ENCODE measurements at places on chromosomes 2 and 18.

DNA sequence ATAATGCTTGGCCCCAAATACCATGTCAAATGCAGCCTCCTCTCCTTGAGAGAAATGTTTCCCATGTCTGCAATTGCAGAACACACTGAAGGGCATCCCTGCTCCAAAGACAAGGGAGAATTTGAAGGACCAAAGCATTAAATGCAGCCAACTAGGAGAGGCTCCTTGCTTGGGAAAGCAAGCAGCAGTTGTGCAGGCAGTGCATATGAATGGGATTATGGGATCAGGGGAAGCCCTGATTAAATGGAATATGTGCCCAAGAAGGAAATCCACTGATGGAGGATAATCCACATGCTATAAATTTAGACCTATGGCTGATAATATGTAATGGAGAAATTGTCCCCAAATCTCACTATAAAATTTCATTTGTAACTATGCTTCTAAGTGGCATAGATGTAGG is 116.1 kb downstream of the NCKAP5 start:
- no peak for DNase-seq

DNA sequence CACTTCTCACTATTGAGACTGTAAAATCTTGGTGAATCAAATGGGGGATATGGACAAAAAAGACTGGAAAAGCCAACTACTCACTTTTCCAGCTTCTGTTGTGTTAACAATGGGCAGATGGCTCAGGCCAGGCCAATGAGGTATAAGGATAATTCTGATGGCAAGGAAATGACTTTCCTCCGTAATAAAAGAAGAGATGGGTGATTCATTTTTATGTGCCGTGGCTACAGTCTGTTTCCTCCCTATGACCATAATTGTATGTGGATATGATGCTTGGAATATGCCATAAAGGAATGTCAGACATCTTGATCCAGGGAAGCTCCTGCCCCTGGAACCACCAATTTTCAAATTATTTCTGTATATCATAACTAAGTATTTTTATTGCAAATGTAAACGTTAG is 406.8 kb downstream of the CCDC85A start:
- DNase-seq: no peak

- no peak for DNase-seq
These were observed 4.0 kb upstream of the FAM124B start for GRCh38 chr2:224405841-224406370.

DNA sequence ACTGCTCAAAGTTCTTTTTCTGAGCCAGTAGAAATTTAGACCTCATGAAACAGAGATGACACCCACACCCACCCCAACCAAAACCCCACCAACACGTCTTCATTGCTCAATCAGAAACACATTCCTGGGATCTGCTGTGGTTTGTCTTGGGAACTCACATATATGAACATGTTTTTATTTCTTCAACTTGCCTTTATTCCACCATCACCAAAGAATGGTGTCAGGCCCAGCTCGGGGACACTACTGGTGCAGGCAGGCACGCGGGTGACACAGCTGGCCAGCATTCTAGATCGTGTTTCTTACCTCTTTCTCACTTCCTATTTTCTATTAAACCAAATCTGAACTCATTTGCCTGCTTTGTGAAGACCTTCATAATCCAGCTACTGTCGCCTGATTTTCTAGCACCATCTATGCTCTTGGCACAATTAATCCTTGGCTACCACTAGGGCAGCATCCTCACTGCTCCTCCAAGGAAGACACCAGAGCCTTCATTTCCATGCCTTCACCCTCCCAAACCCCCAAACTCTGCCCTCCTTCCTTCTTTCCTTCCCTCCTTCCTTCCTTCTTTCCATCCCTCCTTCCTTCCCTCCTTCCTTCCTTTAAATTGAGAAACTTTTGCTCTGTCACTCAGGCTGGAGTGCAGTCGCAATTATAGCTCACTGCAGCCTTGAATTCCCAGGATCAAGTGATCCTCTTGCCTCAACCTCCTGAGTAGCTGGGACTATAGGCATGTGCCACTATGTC is 157.1 kb downstream of the BCL2 start:
- no peak for DNase-seq

DNA sequence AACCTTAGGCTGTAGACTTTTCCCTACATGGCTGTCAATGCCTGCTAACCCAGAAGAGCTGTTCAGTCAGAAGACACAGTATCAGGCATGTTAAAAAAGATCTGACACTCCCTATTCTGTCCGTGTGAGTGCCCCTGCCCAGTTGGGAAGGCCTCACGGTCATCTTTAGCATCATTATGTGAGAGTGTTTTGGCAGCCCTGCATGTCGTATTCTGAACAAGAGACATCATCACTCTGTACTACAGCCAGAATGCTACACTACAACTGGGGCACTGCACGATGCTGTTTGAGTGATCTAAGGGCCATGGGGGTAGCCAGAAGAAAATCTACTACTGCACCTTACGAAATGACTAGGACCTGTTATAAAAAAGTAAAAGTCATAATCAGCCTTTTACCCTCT is 67.2 kb downstream of the GREB1L start:
- no peak for DNase-seq

DNA sequence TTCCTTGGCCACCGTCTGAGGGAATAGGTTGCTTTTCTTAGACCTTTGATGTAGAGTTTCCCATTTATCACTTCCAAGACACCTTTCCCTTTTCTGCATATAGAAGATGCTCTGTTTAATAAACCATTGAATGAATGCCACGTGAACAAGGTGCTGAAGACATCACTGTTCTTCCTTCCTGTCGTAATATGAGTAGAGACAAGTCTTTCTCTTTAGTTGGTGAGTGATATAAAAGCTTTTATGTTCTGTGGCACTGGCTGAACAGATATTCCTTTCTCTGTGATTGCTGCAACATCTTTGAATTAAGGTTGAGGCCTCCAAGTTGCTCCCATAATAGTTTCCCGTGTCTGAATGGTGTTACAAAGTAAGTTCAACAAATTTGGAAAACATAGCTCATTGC is 38.7 kb downstream of the TTC39C start:
- DNase-seq: no peak

- DNase-seq: no peak
These were observed 30.9 kb downstream of the PLCL1 start for GRCh38 chr2:197835293-197835692.

GRCh38 chr18:32287873-32288272 is 98.0 kb downstream of the MEP1B start:
- DNase-seq: no peak

DNA sequence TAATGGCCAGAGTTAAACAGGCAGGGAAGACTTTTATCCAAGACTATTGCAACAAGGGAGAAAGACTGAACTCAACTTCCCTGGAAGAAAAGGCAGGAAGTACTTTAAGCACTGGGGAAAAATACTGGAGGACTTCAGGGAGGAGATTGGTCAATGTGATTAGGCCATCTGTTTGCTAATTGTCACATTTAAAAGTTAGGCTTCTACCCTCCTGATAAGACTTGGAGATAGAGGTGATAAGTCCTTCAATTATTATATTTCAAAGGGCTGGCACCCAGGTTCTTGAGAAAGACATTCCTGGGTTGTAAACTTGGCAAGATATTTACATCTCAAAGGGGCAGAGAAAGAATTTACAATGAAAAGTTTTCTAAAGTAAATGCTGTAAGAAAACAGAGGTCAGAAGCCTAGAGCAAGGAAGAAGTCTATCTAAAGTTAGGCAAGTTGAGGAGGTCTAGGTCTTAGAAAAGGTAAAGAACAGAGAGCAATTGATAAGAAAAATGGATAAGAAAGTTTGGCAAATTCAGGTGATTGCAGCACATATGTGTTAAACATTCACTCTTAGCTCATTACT is 48.4 kb downstream of the DTNA start:
- no peak for DNase-seq

- DNase-seq: no peak
These were observed 37.6 kb upstream of the MGAT4A start for GRCh38 chr2:98768384-98769113.

DNA sequence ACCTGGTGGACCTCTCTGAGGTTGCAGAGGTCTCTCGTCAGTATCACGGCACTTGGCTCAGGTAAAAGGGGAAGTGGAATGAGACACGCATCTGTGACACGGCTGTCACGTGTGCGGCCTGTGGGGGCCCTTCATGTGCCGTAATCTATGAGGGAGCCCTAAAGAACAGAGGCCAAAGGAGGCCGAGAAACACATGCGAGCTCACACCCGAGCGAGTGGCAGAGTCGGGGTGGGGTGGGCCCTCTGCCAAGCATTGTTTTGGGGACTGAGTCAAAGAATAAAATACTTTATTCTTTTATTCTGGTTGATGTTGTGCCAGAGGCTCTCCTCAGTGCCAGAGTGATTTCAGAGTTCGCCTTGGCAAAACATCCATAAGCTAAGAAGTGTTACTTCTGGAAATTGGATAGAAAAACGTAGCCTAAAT is 43.3 kb downstream of the PLB1 start:
- DNase-seq: peak; percentile 3

GRCh38 chr2:180694445-180695421 is 285.7 kb upstream of the UBE2E3 start:
- DNase-seq: no peak
